Sciatic nerve (tissue), 2 donors: ENCODE measurements at places on chromosomes 1 and 21.

- DNase-seq: no peak
Observed at GRCh38 chr1:231557411-231557810, 28.9 kb downstream of the TSNAX start.

DNA sequence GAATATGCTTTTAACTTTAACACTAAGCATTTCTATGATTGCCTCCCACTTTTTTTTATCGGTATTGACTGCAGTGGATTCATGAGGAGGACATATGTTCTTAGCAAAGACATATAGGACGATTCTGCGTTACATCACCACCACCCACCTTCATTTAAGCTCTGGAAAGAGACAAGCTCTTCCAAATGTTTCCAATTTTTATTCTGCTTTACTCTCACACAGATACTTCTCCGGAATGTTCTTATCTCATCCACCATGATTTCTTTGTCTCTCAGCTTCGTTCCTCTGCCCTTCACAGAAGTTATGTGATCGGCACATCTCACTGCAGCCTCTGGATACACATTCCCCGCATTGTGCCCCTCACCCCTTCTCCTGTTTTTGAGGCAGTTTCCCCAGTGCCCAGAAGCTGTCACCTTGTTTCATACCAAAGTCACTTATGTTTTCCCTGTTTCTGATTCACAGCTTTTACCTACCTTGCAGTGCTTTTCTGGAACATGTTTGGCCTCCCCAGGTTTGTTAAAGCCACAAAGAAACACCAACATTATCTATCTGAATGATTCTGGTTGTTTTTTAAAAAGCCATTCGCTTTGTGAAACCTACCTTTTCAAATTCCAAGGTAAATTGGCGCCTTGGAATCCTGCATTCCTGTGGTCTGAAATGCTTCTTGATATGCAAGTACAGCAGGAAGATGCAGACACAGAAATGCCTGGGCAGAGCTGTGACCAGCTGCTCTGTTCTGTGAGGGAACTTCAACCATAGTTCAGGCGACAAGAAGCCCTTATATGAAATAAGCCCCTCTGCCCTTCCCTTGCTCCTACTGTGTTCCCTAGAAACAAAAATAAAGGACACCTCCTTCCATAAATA, 1020.2 kb downstream of the TTLL7 start:
- DNase-seq: no peak

- no peak for DNase-seq
Observed at GRCh38 chr1:238223076-238223640, 332.4 kb upstream of the ZP4 start.

DNA sequence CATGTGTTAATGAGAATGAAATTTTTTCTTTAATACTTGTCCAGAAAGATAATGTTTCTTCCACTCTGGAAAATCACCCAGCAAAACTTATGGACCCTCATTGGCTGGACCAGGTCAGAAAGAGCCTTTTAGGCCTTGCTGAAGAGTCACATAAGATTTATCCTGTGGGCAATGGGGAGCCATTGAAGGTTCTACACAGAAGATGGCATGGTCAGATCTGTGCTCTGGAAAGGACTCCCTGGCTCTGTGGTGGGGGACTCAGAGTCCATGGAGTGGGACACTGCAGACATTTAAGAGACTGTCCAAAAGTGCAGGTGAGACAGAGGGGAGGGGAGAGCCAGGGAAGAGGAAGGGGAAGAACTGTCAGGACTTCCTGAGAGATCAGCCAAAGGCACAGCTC, 66.4 kb downstream of the DHRS3 start:
- no peak for DNase-seq

- DNase-seq: no peak
Observed at GRCh38 chr1:7250597-7251453, 465.6 kb downstream of the CAMTA1 start.

DNA sequence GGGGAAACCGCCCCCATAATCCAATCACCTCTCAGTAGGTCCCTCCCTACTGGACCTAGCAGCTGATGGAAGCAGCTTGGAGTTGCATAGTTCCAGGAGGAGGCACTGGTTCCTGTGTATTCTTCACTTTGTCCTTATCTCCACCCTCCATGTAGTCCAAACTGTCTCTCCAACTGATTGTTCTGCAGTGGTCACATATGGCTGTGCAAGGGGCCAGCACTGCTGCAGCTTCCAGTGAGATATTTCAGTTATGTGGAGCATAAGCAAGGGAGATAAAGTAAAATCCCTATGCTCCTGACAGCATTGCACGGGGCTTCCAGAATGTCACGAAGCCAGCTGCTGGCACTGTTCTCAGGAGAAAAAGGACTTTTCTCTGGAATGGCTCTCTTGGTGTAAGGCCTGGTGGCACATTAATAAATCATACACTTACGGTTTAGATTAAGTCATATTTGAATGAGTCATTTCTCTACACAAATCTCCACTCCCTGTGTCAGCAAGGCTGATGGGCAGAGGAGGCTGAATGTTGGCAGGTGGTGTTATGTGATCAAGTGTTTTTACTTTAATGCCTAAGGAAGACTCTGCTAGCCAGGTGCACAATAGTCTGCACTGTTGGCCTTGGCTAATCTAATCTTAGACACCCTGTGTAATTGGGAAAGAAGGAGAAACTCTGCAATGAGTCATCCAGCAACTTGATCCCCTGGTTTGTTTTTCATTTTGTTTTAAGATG, 93.4 kb downstream of the KCNK1 start:
- DNase-seq: no peak

GRCh38 chr1:157770442-157771043, 6.4 kb downstream of the FCRL2 start:
- no peak for DNase-seq

- no peak for DNase-seq
Observed at GRCh38 chr1:9720785-9721605, 69.5 kb downstream of the PIK3CD start.

GRCh38 chr1:199102239-199102638, 463.4 kb downstream of the PTPRC start:
- no peak for DNase-seq
